ENCODE measurements at places on chromosomes 2 and 18. TPM values are rescaled to one million over a fixed set of nuclear protein-coding genes. Genes with fewer than 3 reads are reported as not detected.

DNA sequence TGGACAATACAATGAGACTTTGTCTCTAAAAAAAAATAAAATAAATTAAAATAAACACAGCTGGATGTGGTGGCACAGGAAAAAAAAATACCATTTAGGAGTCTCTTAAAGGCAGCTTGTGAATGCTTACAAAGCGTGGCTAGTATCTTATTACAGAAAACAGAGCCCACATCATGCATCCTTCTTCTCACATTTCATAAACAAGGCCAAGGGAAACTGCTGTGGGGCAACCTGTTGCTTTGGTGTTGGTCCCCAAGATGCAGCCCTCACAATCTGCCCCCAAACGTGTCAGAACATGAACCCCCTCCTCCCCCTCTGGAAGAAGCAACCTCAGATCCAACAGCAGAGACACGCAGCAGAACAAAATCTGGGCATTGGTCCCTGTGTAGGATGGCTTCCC, 2.6 kb downstream of the SLC14A1 start:
- DNase-seq: no peak

DNA sequence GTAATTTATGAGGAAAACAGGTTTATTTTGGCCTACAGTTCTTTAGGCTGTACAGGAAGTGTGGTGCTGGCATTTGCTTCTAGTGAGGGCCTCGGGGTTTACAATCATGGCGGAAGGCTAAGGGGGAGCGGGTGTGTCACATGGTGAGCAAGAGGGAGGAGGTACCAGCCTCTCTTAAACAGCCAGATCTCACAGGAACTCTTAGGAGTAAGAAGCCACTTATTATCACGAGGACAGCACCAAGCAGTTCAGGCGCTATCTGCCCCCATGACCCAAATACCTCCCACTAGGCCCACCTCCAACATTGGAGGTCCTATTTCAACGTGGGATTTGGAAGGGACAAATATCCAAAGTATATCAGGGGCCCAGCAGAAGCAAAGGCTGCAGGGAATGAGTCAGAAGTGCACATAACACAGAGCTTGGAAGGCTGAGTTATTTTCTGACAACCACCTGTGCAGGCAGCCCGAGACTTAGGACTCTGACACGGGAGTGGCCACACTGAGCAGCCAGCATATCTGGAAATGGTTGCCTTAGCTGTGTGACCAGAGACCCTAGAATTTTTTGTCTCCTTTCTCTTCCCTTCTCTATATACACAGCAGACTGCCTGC, 170.9 kb downstream of the PRPF40A start:
- no peak for DNase-seq

DNA sequence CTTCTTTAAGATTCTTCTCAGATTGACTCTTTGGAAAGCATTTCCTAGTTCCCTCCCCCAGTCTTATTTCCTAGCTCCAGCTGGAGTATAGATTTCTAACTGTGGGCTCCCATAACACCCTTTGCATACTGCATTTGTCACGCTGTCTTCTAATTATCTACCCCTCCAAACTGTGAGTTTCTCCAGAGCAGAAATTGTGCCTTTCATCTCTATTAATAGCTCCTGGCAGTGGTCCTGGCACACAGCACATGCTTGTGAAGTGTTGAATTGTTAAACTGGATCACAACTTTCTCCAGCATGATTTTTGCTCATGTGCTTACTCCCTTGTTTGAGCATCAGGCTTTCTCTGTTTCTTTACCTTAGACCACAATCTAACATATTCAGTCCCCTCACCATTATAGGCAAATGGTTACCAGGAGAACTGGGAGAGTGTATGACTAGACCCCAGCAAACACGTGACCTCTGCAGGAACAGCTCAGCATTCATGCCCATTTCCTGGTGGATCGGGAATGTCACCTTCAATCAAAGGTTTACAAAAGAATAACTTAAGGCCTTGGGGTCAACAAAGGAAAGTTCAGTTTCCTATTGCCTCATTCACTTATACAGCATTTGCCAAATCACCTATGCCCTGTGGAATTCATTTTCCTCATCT, 175.7 kb upstream of the TANK start:
- no peak for DNase-seq

- DNase-seq: no peak
Observed at GRCh38 chr2:235493402-235493774, 455 bp upstream of the AGAP1 start.

- no peak for DNase-seq
Observed at GRCh38 chr2:8643250-8643995, 38.4 kb upstream of the ID2 start.

GRCh38 chr2:11325961-11326676, 18.3 kb downstream of the ROCK2 start:
- no peak for DNase-seq

GRCh38 chr18:31573051-31573450, 18.6 kb upstream of the TTR start:
- DNase-seq: no peak

DNA sequence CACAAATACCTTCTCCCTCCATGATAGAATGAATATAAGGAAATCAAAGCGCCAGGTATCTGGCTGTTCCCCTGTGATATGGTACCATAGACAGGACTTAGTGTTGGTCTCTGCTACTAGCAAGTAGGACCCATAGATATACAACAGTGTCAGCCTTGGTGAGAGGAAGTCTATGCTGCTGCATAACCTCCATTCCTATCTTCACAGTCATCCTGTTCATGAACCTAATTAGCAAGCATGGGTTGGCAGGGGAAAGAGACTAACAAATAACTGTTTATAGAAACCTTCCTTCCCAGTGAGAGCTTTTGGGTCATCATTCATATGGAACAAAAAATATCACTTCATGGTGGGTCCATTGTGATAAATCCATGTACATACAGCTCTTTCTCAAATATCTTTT, 188.9 kb upstream of the FAM98A start:
- DNase-seq: no peak

DNA sequence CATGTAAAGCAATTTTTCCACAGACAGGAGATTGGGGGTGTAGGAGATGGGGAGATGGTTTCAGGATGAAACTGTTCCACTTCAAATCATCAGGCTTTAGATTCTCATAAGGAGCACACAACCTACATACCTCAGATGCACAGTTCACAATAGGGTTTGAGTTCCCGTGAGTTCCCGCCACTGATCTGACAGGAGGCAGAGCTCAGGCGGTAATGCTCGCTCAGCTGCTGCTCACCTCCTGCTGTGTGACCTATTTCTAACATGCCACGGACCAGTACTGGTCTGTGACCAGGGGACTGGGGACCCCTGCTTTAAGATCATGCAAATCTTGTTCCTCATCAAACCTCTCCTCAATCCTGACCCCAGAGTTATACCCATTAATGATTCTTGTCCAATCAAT, 70.1 kb downstream of the RPE start:
- DNase-seq: no peak

- no peak for DNase-seq
Observed at GRCh38 chr2:143030127-143030526, 99.1 kb upstream of the ARHGAP15 start.

GRCh38 chr2:216023055-216023648, 9.8 kb upstream of the MREG start:
- DNase-seq: peak; percentile 43

GRCh38 chr2:182545420-182546167, 118.8 kb upstream of the PDE1A start:
- no peak for DNase-seq

DNA sequence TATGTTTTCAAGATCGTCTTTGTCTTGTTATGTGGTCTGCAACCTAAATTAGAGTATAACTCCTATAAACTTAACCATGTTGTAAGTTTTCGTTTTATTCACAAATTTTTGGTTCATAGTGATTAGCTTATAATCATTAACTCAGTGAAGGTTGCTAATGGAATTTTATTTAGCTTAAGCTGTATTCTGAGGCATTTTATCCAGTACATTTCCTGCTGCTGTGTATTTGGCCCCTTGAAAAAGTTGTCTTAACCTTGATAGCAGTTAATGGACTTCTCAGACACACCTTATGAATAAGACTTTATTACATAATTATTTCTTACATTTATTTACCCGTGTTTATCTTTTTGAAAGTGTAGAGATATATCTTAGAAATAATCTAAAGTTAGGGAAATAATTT, 20.5 kb downstream of the VAPA start:
- DNase-seq: no peak

DNA sequence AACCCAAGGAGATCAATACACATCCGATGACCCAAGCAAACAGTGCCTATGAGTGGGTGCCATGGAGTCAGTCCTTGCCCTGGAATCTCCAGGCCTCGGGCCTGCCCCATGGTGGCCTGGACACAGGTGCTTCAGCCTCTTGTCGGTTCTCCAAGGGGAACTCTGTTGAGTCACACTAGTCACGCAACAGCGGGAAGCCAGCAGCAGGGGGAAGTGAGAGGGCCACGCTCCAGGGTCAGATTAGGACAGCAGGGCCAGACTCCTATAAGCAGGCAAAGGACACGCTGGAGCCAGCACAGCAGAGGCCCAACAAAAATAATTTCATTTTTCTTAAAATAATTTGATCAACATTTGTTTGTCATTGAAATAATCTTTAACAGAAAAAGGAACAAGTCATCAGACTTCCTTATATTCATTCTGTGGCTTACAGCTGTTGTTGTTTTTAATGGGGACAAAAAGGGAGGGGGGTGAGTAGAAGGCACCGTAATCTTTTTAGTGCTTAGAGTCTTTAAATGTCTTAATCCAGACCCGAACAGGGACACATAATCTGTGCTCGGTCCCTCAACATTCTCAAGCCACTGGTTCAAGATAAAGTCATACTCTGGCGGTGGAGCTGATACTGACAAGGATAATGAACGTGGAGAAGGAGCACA, 16.4 kb upstream of the ARMC9 start:
- DNase-seq: no peak

- DNase-seq: no peak
Observed at GRCh38 chr2:102619414-102620319, at the start of gene SLC9A2. TSS of gene SLC9A2 (plus strand) at chr2:102619553. CDS start at chr2:102619849, 296 bp downstream.

DNA sequence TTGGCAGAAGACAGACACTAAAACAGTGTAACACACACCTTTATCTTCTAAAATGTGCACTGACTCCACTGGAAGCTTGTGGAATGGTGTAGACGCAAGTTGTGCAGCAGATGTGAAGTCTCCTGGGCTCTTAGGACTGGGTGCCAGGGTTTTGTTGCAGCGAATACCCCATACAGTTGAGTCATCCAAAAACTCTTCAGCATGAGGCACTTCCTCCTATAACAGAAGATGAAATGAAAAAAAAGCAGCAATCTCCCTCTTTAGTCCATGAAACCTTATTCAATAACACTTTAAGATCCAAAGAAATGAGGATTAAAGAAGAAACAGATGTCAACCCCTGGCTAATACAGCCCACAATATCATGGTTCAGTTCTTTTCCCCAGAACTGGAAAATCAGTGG, 22.2 kb downstream of the BUB1 start:
- no peak for DNase-seq

DNA sequence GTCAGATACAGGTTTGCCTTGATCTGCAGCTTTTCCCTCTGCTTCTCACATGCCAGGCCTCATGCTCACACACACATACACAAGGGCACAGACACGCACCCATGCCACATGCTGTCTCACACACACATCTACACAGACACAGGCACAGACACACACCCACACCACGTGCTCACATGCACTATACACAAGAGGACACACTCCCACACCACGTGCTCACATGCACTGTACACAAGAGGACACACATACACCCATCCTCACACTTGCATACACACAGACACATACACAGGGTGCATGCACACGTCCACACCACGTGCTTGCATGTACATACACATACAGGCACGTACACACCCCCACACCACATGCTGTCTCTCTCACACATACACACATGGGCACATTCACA, 253.8 kb downstream of the ATAD2B start:
- no peak for DNase-seq

GRCh38 chr2:120375251-120376020, 29.5 kb downstream of the INHBB start:
- DNase-seq: no peak

- peak; percentile 97 for DNase-seq
Observed at GRCh38 chr2:127508631-127509034, 17.7 kb downstream of the IWS1 start.

DNA sequence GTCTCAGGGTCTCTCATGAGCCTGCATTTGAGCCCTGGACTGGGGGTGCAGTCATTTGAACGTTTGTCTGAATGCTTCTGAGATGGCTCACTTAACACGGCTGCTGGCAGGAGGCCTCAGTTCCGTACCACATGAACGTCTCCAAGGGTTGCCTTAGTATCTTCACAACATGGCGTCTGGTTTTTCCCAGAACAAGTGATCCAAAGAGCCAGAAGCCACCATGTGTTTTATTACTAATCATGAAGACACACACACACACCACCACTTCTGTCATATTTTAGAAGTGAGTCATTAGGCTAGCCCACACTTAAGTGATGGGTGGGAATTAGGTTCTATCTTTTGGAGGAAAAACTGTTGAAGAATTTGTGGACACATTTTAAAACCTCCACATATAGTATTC, 15.0 kb upstream of the MYO1B start:
- DNase-seq: peak; percentile 84

- DNase-seq: no peak
Observed at GRCh38 chr2:99403084-99403483, 65.9 kb downstream of the EIF5B start.

DNA sequence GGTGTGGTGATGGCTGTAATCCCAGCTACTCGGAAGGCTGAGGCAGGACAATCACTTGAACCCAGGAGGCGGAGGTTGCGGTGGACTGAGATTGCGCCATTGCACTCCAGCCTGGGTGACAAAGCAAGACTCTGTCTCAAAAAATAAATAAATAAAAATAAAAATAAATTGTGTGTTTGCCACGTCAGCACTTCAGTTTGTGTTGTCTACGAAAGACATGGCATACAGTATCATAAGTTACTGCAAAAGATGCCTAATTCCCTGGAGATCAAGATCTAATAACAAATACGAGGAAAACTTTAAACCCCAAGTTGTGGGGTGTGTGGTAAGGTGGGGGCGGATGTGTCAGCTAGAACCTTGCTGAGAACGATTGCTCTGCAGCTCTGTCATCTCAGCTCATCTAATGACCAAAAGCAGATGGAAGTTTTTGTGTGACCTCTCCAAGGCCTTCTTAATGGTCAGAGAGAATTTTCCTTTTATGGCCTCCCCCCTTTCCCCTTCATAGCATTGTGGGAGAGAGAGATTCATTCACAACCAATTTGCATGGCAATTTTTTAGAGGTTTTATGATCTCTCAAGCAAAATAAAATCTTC, 11.3 kb downstream of the NPAS2 start:
- DNase-seq: no peak

DNA sequence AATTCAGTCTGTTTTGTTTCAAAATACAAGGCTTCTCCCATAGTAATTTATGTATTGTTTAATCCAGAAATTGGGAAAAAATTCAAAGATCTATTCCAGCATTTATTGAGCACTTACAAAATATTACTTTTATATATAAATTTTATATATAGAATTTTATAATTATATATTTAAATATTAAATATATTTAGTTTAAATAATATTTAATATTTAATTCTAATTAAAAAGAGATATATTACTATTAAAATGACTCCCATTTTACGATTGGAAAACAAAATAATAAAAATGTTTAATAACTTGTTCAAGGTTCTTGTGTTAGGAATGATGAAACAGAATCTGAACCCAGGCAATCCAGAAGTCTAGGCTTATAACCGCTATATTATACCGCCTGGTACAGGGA, 40.5 kb upstream of the SESTD1 start:
- no peak for DNase-seq

Gene RBKS
- total RNA-seq: 1.1 TPM

Gene RAD51AP2
- total RNA-seq: 0.10 TPM

Gene MYCN
- 0.10 TPM for total RNA-seq

Gene IL1A
- total RNA-seq: 311 TPM

Gene SLC23A3
- total RNA-seq: 0.75 TPM

Gene SCYGR2
- total RNA-seq: not detected

Gene PSME4
- total RNA-seq: 76.2 TPM

Gene TUBA4B
- total RNA-seq: not detected

Gene SERPINB4
- total RNA-seq: not detected

Gene ZNF532
- total RNA-seq: 46.6 TPM
